Activated CD4-positive, alpha-beta T cell treated with anti-CD3 and anti-CD28 coated beads, Interleukin-2, amount 10 ng/mL, durations not matched to agents 7 days and 5 days (primary cell): ENCODE measurements at places on chromosomes 12 and 14. TPM values are rescaled to one million over a fixed set of nuclear protein-coding genes. Genes with fewer than 3 reads are reported as not detected.

- no peak for DNase-seq
Measured at GRCh38 chr12:1978078-1978862, 26.0 kb downstream of the DCP1B start.

- no peak for DNase-seq
Measured at GRCh38 chr14:35414365-35414764, 9.8 kb upstream of the NFKBIA start.

GRCh38 chr12:47164724-47165439, 85.1 kb upstream of the AMIGO2 start:
- no peak for DNase-seq

DNA sequence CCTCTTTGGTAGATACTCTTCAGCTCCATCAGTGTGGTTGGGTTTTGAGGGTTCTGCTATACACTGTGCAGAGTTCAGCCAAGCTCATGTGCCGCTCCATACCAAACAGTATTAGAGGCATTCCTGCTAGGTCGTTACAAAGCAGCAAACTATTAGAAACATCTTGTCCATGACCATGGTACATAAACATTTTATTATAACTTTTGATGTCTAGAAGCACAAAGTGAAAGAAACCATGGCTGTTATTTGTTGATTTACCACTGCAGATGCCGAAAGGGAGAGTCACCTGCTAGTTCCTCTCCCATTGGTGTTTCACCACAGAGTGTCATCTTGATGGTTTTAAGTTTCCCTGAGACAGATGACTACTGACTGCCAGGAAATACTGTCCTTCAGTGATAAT, 242.0 kb downstream of the ADAMTS20 start:
- no peak for DNase-seq

DNA sequence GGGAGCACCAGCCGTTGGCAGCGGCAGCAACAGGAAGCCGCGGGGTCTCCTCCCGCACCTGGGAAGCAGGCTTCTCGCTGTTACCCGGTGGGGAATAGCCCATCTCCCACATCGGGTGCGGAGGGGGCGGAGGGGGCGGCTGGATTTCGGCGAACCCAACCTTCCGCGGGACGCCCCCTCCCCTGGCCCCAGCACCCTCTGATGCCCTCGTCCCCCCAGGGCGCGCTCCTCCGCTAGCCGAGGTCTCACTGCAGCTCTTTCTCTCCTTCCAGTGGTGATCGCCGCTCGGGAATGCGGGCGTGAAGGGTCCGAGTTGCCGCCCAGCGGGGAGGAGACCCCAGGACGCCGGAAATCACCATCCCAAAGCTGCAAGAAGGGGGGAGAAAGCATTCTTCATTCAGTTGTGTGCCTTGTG, 303 bp downstream of the SAMD4A start:
- no peak for DNase-seq

DNA sequence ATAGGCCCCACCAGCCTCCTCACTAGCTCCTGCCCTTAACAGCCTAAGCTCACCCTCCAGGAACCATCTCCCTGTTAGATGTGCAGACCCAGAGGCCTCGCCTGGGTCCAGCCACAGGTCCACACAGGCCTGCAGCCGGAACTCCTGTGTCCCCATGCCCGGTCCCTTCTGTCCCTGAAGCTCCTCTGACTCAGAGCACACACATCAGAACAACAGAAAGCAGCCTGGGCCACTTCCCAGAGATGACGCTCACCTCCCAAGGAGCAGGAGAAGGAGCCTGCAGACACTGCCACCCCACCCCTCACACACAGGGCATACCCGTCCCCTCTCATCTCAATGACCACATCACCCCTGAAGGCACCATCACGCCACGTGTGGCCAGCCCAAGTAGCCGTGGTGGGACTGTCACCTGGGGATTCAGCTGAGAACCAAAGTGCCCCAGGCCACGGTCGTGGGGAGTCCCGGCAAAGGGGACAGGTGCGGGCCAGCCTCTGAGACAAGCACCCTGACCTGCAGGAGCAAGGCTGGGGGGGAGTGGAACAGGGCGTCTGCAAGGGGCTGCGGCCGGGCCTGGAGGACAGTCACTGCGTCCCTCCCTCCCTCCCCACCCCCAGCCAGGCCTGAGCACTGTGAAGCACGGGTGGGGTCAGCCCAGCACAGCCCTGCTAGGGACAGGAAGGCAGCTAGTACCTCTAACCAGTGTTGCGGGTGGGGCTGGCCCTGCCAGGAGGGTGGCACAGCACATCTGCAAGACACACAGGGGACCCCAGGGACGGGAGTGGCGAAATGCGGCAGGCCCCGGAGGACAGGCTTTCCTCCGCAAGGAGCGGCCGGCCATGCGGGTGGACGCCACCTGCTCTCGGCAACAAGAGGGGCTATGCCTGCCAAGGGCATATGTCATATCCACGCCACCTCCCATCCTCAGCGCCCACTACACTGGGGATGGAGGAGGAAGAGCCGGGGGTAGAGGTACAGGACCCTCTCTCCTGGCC, 5.5 kb downstream of the AKT1 start:
- DNase-seq = no peak

- DNase-seq = no peak
Measured at GRCh38 chr14:92513966-92514843, 624 bp downstream of the RIN3 start.

KRT6A gene
- not detected for total RNA-seq

KRT78 gene
- not detected for total RNA-seq

RASSF9 gene
- not detected for total RNA-seq

GLI1 gene
- total RNA-seq = 0.94 TPM

RND1 gene
- 1.1 TPM for total RNA-seq
